Stimulated activated CD4-positive, alpha-beta T cell treated with anti-CD3 and anti-CD28 coated beads, TNF-alpha, amount 100 ng/mL, for 4 hours (primary cell): ENCODE measurements at places on chromosomes 7 and 10.

- no peak for DNase-seq
Observed at GRCh38 chr7:92790992-92791391, 45.4 kb downstream of the CDK6 start.

DNA sequence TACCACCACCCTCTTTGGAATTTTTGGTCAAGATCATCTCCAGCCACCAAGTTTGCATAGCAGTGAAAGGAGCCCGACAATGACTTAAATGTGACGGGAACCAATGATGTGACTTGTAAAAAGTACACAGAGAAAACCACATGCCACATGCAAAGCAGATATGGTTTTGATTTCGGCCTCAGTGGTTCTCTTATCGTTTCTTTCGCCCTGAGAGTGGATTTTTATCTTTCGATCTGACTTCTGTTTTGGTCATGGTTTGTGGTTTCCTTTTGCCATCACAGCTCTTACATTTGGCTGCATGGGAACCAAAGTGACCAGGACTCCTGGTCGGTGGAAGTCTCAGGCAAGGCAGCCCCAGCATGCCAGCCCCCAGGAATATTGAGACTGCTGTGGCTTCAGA, 31.5 kb downstream of the TCF7L2 start:
- DNase-seq, result no peak

- DNase-seq, result no peak
Observed at GRCh38 chr7:155670521-155670920, 26.1 kb downstream of the RBM33 start.

GRCh38 chr10:82162549-82163195, 287.7 kb downstream of the NRG3 start:
- DNase-seq, result no peak

GRCh38 chr10:103931603-103932002, 13.6 kb upstream of the STN1 start:
- DNase-seq, result no peak
